ENCODE measurements at places on chromosomes 7 and 10. TPM values are rescaled to one million over a fixed set of nuclear protein-coding genes. Genes with fewer than 3 reads are reported as not detected.

ASB13 gene
- total RNA-seq = 19.7 TPM

LEP gene
- total RNA-seq = not detected

RBP4 gene
- 9.3 TPM for total RNA-seq

TMEM236 gene
- total RNA-seq = 0.12 TPM

SLC26A5 gene
- total RNA-seq = not detected

PIP gene
- not detected for total RNA-seq

VIPR2 gene
- not detected for total RNA-seq

NUDT1 gene
- total RNA-seq = 89.6 TPM

LIPF gene
- not detected for total RNA-seq

PITX3 gene
- 0.32 TPM for total RNA-seq

FRMPD2 gene
- total RNA-seq = not detected

OR2A7 gene
- not detected for total RNA-seq

CDHR3 gene
- total RNA-seq = 6.0 TPM

ITPRID1 gene
- total RNA-seq = not detected

SSC4D gene
- total RNA-seq = 1.3 TPM

FRAT1 gene
- 2.0 TPM for total RNA-seq

VAX1 gene
- total RNA-seq = 1.4 TPM

CLDN4 gene
- 4.9 TPM for total RNA-seq

SFTPA1 gene
- total RNA-seq = not detected

C10orf62 gene
- 0.12 TPM for total RNA-seq

ADCYAP1R1 gene
- 0.05 TPM for total RNA-seq

GOLGA7B gene
- 3.6 TPM for total RNA-seq

CSTF2T gene
- total RNA-seq = 18.9 TPM

GOT1 gene
- 34.3 TPM for total RNA-seq

CYP2E1 gene
- total RNA-seq = not detected

GRM8 gene
- not detected for total RNA-seq

THNSL1 gene
- 4.1 TPM for total RNA-seq

TBC1D12 gene
- 4.5 TPM for total RNA-seq

TMEM178B gene
- total RNA-seq = 1.3 TPM

OPN1SW gene
- total RNA-seq = not detected

GRID2IP gene
- total RNA-seq = 0.01 TPM
